Suppressor macrophage treated with lipopolysaccharide for 1 hour (primary cell): ENCODE measurements at places on chromosomes 4 and X.

GRCh38 chrX:15664487-15665444 lies at the start of gene CLTRN:
Gene CLTRN (minus strand): TSS chrX:15664805. CDS start chrX:15664775, 30 bp downstream.
- no peak for DNase-seq

DNA sequence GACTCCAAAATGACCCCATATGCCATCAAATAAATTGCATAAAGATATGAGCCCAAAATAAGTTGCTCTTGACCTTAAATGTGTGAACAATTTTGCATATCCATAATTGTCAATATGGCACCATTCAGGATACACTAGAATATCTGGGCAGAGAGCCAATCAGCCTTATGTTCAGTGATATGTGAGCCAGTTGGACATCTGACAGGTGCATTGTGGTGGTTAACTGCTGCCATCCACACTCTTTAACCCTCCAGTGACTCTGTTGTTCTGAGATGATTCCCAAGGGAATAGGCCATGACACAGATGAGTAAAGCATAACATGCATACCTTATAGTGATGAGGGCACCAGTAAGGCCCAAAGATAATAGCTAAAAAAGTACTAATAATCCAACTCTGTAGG lies 500.1 kb downstream of the PCDH18 start:
- DNase-seq, result no peak

- DNase-seq, result no peak
Measured at GRCh38 chr4:110533590-110533910, 57.6 kb downstream of the ENPEP start.

DNA sequence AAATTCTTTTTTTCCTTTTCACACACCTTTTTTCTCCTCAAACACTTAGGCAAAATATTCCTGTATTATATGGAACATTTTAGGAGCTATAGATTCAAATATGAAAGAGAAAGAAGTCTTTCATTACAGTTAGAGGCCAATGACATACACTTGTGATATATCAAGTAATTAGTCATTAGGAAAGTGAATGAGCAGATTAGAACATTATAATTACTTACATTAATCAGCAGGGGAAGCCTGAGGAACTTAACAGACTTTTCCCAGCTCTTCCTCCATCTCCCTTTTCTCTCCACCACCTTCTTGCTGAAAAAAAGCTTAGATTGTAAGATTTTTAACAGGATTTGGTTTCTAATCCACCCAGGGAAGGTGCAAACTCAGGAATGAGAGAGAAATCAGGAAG lies 29.6 kb downstream of the KLF3 start:
- DNase-seq, result no peak

- no peak for DNase-seq
Measured at GRCh38 chr4:13881892-13882291, 254.4 kb upstream of the BOD1L1 start.

GRCh38 chr4:142141224-142141623 lies 504.8 kb downstream of the IL15 start:
- DNase-seq, result no peak

- DNase-seq, result no peak
Measured at GRCh38 chrX:103637604-103638338, 9.0 kb downstream of the TCEAL1 start.

DNA sequence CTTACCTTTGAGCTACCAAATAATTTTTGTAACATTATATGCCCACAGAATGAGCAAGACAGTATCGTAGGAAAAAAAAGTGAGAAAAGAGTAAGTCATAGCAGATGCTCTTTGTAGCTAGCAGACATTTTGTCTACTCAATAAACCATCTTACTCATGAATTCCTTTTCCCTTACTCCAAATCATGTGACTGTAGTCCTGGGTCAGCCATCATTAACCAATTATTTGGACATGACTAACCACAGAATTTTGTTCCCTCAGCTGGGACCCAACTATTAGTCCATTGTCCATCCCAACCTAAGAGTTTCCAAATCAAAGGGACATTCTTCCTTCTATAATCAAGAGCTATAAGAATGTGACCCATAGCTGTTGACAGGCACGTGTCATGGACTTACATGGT lies 11.4 kb downstream of the UBE2D3 start:
- DNase-seq, result peak; percentile 15

GRCh38 chr4:106039796-106040195 lies 144.5 kb downstream of the NPNT start:
- no peak for DNase-seq

GRCh38 chr4:112075129-112075753 lies 70.0 kb upstream of the FAM241A start:
- peak; percentile 82 for DNase-seq

DNA sequence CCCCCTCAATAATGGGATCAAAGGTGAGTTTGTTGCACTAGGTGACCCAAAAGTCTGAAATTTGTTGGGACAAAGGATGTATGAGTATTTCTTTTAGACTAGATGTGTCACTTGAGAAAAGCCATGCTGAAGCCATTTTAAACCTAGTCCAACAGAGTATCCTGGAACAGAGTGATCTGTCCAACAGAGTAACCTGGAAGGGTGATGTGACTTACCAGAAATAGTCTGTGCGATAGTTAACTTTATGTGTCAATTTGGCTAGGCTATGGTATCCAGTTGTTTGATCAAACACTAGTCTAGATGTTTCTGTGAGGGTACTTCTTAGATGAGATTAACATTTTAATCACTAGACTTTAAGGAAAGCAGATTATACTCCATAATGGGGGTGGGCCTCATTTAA lies 154.5 kb downstream of the PARM1 start:
- DNase-seq, result no peak

GRCh38 chrX:46325312-46325877 lies 219.8 kb downstream of the ZNF674 start:
- DNase-seq, result no peak

- no peak for DNase-seq
Measured at GRCh38 chr4:155799794-155800123, 40.9 kb downstream of the GUCY1B1 start.

DNA sequence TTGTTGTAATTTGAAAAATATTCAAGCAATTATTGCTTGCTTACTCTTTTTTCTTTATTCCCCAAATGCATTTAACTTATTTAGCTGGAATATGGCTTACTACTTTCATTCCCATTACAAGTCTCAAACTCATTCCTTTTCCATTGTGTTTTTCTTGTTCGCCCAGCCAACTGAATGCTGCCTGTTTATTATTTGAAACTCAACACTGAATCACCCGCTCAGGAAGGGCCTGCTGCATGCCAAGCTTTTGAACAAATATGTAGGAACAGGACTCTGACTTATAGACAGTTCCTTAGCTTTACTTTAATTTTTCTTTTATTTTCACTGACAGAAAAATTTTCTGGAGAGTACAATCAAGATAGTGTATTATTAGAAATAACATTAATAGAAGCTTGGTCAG lies 12.9 kb downstream of the PCDH18 start:
- DNase-seq, result no peak

DNA sequence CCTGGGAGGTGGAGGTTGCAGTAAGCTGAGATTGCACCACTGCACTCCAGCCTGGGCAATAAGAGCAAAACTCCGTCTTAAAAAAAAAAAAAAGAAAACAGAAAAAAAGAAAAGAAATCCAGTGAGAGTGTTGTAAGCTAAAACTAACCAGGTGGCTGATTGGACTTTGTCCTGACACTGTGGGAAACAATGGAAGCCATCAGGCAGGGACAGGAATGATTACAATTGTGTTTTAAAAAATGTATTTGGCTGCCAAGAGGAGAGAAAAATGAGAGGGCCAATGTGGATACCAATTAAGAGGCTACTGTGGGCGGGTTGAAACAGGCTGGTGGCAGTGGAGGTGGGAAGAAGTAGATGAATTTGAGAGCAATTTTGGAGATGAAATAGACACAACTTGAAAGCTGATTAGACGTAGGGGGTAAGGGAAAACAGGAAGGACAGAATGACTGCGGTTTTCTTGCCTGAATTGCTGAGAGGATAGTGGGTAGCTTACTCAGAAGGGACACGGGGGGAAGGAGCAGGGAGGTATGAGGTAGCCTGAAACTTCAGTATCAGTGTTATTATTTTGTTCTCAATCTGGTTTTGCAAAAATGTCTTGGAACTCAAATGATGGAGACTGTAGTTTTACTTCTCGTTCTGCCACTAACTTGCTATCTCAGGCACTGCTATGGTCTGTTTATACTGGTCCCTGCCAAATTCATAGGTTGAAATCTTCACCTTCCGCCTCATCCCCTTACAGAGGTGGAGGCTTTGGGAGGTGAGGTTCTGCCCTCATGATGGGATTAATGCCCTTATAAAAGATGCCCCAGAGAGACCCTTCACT lies 45.6 kb upstream of the CHRNA9 start:
- peak; percentile 58 for DNase-seq

- no peak for DNase-seq
Measured at GRCh38 chrX:149493567-149494562, 11.2 kb downstream of the IDS start.

DNA sequence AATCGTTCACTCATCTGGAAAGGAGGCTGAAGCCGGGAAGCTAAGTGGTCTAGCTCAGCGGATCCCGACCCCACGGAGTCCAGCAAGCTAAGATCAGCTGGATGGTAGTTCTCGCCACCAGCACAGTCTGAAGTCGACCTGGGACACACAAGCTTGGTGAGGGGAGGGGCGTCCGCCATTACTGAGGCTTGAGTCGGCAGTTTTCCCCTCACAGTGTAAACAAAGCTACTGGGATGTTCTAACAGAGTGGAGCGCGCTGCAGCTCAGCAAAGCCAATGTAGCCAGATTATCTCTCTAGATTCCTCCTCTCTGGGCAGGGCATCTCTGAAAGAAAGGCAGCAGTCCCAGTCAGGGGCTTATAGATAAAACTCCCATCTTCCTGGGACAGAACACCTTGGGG lies 555.4 kb downstream of the BCOR start:
- no peak for DNase-seq

DNA sequence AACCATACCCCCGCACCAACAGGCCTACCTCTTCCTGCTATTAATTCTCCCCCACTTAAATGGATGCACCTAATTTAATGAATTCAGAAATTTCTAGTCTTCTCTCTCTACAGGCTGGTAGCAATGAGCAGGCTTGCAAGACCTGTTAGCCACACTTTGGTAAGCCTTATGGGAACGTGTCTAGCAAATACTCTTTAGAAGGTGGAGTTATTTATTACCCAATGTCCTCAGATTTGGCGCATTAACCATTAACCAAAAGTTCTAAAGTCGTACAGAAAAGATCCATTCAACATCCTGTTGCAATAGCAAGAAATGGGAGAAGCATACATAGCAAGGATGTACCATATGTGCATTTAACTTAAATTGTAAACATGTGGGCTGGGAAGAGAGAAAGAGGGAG lies 47.5 kb downstream of the SLITRK2 start:
- DNase-seq, result no peak

GRCh38 chr4:91936311-91936710 lies 367.5 kb upstream of the GRID2 start:
- DNase-seq, result no peak

DNA sequence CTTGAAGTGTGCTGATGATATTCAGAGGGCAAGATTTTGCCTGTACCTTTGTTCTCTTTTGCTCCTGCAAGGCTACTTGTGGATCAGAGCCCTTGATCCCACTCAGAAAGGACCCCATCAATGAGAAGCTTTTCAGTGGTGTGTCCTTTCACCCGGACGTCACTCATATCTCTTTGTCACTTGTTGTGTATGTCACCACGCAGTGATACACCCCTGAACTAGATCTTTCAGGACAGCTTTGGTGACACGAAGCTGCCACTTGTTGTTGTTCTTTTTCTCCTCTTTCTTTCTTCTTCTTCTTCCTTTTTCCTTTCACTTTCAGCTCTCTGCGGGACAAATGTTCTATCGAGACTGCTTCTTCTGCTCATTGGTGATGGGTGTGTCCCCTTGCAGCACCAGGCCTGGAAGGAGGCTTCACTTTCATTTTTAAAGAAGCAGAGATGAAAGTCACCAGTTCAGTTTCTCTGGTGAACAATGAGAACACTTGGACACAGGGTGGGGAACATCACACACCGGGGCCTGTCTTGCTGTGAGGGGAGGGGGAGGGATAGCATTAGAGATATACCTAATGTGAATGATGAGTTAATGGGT lies 83.6 kb downstream of the NBDY start:
- DNase-seq, result peak; percentile 44

- DNase-seq, result no peak
Measured at GRCh38 chrX:64850371-64851082, 125.7 kb downstream of the ZC4H2 start.

GRCh38 chr4:44842531-44842930 lies 116.2 kb upstream of the GNPDA2 start:
- no peak for DNase-seq

DNA sequence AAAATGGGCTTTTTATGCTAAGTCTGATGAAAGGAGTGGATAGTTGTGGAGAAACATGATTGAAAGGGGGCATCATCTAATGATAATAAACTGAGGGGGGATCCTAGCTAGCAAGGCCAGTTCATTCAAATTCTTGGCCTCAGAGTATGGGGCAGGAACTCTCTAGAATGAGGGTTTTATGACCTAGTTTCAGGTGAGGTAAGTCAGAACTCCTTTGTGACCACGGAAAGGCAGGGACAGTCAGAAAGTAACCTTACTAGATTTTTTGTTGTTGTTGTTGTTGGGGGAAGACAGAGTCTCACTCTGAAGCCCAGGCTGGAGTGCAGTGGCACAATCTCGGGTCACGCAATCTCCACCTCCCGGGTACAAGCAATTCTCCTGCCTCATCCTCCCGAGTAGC lies 1.5 kb upstream of the PAQR3 start:
- no peak for DNase-seq

DNA sequence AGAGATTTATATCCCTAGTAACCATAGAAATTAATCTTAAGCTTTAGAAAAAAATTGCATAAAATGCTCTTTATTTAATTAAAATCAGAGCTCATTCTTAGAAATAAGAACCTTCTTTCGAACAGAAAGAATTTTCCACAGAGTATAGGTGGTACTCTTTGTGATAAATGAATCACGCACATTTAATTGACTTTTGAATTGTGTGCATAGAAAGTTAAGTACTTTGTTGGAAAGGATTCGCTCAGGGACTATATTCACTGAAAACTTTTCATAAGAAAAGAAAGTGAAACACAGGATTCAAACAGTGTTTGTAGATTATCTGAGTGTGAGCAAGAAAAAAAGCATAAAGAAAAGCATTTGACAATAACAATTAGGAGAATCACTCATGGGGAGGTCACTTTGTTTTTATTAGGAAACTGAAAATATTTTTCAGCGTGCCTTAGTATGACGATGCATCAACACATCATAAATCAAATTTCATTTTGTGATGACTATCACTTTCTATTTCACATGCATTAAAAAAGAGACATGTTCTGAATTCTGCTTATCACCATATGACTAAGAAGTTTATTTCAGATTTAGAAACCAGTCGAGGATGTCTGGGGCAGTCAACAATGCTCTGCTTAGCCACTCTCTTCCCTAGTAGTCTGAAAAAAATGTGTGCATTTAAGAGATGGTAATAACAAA lies 49.5 kb downstream of the STX18 start:
- peak; percentile 35 for DNase-seq

DNA sequence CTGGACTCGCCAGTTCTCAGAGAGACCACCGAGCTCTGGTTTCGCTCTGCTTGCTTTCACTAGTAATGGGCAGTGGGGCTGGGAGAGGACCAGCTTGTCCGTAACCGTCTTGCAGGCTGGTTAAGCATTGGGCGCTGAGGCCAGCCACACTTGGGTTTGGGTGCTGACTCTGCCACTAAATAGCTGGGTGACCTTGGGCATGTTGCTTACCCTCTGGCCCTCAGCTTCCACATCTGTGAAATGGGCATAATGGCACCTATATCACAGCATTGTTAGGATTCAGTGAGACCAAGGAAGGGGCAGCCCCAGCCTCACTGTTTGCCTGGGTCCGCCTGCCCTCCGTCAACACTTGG lies 43.5 kb downstream of the EVC start:
- DNase-seq, result no peak

- DNase-seq, result no peak
Measured at GRCh38 chr4:150039274-150040127, 38.7 kb upstream of the DCLK2 start.

GRCh38 chrX:67004451-67004850 lies 365.6 kb upstream of the EDA2R start:
- no peak for DNase-seq
